ENCODE measurements at places on chromosomes 4 and X.
A peak's percentile ranks its signal among the peaks of the same experiment; 100 is the strongest.

- peak; percentile 21 for DNase-seq
Observed at GRCh38 chrX:120560405-120560841, 339 bp downstream of the CUL4B start.

GRCh38 chr4:94621491-94622080 lies 136.2 kb upstream of the BMPR1B start:
- DNase-seq: peak; percentile 58

DNA sequence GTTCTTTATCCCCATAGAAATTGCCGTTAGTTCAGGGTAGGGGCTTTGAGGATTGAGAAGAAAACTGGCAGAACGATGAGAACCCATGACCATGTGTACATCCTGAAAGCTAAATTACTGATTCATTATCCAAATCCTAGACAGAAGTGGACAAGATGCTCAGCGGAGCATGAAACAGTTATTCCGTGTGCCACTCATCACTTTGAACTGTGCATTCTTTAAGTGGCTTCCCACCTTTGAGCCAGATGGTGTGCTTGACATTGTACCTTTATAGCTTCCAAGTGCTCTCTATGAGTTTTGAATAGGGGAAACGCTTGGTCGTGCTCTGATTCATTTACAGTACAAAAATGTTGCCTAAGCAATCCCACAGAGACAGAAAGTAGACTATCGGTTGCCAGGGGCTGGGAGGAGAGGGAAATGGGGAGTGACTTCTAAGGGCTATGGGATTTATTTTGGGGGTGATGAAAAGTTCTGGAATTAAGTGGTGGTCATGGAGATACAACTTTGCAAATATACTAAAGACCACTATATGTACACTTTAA lies 100.0 kb downstream of the DOCK11 start:
- no peak for DNase-seq

DNA sequence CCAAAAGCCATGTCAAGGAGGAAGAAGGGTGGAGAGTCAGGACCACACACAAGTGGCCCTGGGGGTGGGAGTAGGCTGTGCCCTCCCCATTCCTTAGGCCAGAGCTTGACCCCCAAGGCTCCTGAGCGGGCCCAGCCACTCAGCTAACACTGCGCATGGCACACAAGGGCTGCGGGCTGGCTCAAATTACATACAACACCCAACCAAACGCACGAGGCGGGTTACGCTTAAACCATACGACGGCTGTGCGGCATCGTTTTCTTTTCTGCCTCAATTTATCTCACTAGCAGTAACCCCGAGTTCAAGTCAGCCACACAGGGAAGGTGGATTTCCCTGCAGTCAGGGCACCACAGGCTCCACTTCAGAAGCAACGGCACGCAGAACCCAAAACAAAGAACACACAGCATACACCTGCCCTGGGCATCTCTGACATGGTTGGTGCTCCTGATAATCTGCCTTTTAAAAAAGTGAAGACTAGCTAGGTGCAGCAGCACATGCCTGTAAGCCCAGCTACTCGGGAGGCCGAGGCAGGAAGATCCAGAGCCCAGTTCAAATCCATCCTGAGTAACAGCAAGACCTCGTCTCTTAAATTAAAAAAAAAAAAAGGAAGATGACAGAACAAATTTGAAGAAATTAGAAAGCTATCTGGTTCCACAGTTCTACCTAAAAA lies 2.9 kb downstream of the GAK start:
- DNase-seq: no peak

DNA sequence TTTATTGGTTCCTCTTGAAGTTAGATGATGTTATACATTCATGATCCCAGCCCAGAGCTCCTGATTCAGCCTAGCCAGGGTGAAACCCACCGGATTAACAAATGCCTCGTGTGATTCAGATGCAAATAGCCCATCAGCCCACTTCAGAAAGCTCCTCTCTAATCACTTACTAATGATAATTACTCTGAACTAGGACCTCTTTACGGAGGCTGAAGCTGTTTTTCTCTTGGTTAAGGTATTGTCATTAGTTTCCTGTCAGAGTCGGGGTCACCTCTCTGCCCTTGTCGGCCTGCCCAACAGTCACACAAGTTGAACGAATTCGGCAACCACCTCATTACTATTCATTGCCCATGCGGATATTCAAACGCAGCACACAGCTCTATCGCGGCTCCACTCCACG lies 36.6 kb downstream of the ZFP42 start:
- DNase-seq: no peak

- no peak for DNase-seq
Observed at GRCh38 chrX:45872480-45872879, 671.8 kb upstream of the DIPK2B start.

DNA sequence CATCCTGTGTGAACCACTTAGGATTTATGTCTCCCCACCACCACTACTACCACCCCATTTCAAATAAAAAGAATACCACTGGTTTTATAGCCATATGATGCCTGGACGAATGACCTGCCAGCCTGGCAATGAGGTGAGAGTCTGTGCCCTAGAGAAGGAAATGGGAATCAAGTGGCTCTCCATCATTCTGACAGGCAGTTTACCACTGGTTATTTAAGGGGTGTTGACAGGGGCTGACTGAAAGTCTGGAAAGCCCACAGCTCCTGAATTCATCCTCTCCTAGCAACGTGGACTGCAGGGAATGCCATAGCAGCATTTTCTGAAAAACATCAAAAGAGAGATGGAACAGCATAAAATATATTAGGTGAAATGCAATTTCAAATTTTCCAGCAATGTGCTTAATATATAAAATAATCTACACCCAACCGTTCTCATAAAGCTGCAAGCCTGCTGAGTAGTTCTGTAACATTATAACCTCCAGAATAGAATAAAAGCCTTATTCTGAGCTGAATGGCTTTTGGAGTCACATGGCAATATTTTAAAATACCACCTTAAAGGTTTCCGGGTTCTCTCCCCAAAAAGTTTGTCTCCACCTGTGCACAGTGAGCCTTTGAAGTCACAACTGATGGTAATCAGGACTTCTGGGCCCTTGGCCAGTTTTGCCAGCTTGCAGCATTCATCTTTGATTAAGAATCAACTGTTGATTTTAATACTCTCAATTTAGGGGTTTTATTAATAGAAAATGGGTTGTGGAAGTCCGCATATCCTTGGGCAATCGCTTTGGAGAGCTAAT lies 121.5 kb downstream of the DCTD start:
- DNase-seq: no peak

GRCh38 chr4:175271010-175271630 lies 353.0 kb downstream of the ADAM29 start:
- no peak for DNase-seq

DNA sequence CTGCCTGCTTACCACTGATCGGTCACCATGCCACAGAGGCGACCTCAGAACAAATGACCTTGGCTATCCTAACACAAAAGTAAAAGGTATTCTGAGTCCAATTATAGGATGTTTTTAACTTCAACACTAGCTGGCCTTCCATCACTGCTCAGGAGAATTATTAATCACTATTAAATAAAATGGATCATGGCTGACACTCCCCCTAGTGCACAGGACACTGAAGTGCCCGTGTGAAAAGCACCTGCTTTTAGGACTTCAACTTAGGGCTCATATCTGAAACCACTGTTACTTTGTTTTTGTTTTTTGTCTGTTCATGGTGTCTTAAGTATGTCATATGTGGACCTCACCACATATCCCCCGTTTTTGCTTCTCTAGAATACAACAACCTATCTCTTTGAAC lies 33.9 kb downstream of the STX18 start:
- DNase-seq: peak; percentile 24

GRCh38 chrX:12978205-12979025 lies 3.5 kb downstream of the TMSB4X start:
- peak; percentile 69 for DNase-seq
